Ureter (tissue), 1 donor: ENCODE measurements at places on chromosomes 11 and 22.
A peak's percentile ranks its signal among the peaks of the same experiment; 100 is the strongest.

GRCh38 chr11:86957976-86958646, 2.9 kb upstream of the FZD4 start:
- DNase-seq: no peak

DNA sequence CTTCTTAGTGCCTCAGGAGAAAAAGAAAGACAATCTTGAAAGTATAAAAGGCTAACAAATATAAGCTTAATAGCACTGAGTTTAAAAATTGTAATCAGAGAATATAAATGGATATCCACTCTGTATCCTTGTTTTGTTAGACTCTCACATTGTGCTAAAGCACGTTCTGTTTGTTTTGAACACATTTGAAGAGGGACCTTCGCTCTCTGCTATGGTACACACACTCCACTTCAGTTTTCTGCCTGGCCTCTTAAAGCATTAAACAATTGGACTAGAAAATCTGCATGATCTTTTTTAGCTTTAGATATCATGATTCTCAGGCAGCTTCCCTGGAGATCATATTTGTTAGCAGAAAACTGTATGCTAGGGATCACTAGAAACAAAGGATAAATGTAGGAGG, 40.3 kb upstream of the PGR start:
- no peak for DNase-seq

DNA sequence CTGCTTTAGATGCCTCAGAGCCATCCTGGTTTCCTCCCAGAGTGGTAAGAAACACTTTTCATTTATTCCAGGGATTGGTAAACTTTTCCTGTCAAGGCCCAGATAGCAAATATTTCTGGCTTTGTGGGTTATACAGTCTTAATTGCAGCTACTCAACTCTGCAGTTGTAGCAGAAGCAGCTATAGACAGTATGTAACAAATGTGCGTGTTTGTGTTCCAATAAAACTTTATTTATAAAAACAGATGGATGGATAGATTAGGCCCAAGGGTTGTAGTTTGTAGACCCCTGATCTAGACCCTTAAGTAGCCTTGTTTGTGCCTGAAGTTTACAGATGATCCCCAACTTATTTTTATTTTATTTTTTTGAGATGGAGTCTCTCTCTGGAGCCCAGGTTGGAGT, 17.9 kb downstream of the NNMT start:
- no peak for DNase-seq

DNA sequence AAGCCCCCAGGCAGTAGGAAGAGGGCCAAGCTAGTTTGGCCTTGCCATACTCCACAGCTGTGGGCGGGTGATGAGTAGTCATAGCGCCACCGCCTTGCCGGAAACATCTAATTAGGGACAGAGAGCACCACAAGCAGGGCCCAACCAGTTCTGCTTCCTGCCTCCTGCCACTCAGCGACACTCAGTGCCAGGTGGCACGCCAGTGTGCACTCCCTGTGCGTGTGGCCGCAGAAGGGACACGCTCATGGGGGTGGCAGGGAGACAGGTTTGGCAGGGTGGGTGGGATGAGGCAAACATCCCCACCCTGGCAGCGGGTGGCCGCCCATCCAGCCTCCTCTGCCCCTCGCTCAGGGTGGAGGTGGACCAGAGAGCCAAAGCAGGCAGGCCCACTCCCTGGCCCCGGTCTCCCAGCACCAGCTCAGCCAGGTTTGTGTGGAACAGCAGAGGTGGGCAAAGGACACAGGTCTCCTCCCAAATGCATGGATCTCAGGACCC, 4.9 kb downstream of the OVOL1 start:
- peak; percentile 86 for DNase-seq
